Tibial nerve (tissue), 4 donors: ENCODE measurements at places on chromosomes 6 and 20.

DNA sequence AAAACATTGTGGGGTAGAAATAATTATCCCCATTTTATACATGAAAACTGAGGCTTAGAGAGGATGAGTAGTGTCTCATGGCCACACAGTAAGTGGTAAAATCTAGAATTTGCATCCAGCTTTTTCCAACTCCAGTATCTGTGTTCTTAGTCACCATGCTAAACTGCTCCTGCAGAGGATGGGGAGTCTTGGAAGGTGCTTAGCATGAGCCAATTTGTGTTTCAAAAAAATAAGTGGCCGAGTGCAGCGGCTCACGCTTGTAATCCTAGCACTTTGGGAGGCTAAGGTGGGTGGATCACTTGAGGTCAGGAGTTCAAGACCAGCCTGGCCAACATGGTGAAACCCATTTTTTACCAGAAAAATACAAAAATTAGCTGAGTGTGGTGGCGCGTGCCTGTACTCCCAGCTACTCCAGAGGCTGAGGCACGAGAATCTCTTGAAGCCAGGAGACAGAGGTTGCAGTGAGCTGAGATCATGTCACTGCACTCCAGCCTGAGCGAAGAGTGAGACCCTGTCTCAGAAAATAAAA is 2.4 kb downstream of the C6orf89 start:
- peaks cover 17% of the 10 kb centered on the region for H3K4me1 ChIP-seq
- DNase-seq, result no peak
- H3K27ac ChIP-seq, result no peak overlapping the region
- H3K27me3 ChIP-seq, result no peaks in the 10 kb centered on the region

DNA sequence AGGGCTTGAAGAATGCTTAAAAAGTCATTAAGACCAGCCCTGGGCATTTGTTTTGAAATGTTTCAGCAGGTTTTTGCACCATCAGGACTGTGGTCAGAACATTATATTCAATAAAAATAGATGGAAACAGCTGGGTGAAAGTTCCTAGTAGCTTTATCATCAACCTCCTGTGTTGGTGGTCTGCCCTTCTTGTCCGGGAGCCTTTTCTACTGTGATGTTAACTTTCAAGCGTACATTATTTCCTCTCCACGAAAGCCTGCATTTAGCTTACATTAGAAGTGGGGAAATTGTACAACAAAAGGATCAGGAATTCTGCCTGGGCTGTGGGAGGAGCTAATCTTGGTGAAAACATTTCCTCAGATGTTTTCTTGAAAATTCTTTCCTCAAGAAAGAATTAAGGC is 71.1 kb downstream of the LAMA4 start:
- peak overlapping the region; percentile 24 for H3K27ac ChIP-seq
- H3K27me3 ChIP-seq, result no peaks in the 10 kb centered on the region
- no peak for DNase-seq
- no peaks in the 10 kb centered on the region for H3K36me3 ChIP-seq

GRCh38 chr6:164906766-164907165 is 402.6 kb downstream of the C6orf118 start:
- H3K27ac ChIP-seq, result no peak overlapping the region
- no peak for DNase-seq
- H3K4me3 ChIP-seq, result no peak overlapping the region
- no peaks in the 10 kb centered on the region for H3K4me1 ChIP-seq

DNA sequence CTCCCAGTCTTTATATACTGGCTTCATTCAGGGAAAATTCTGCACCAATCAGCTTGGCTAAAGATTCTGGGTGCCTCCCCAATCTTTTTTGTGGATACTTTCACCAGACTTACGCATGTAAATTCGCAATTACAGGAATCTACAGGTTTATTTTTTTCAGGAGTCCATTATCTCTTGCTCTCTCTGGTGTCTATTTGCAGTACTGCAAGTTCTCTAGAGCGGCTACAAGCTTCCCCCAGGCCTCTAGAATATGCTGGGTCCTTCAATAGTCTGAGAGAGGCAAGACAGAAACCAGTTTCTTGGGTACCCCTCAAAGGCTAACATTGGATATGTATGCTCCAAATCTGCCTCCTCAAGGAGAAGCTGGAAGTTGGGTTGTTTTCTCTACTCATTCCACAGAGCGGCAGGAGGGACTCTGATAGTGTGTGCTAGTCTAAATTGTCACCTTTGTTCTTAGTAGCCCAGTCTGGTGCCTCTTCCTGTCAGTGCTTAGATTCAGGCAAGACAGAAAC is 58.5 kb downstream of the SUN5 start:
- H3K4me1 ChIP-seq, result no peaks in the 10 kb centered on the region
- H3K27me3 ChIP-seq, result no peaks in the 10 kb centered on the region
- DNase-seq, result no peak

DNA sequence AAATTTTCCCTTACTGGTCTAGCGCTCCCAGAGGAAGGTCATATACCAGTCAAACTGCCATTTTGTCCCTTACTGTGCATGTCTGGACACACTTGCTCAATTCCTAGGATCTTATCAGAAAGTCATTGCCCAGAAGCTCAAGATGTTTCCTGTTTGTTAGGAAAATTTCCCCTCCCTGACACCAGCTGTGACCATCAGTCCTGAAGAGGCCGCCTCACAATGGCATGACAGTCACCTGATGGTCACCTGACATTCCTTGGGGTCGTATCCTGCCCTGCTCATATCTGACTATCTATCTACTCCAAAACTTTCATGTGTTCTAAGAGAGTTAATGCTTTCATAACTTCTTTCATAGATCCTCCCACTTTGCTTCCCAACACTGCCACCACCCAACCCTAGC is 219.9 kb downstream of the OTOR start:
- no peak overlapping the region for H3K27ac ChIP-seq
- H3K4me1 ChIP-seq, result peaks cover 8% of the 10 kb centered on the region
- no peaks in the 10 kb centered on the region for H3K27me3 ChIP-seq

DNA sequence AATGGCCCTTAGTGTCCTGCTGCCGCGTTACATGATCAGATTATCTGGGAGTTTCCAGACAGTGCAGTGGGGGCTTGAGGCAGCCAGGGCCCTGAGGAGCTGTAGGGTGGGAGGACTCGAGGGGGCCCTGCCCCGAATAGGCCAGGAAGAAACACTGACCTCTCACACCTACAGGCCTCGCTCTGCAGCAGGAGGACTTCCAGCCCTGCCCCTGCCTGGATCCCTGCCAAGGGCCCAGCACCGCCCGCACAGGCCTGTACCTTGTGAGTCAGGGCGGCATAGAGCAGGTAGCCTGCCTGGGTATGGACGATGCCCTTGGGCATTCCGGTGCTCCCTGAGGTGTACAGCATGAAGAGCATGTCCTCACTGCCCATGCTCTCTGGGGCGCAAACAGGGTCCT is 30.1 kb upstream of the APMAP start:
- no peak overlapping the region for H3K27ac ChIP-seq
- H3K27me3 ChIP-seq, result no peaks in the 10 kb centered on the region
- H3K4me1 ChIP-seq, result peaks cover 10% of the 10 kb centered on the region
- no peak overlapping the region for H3K4me3 ChIP-seq

DNA sequence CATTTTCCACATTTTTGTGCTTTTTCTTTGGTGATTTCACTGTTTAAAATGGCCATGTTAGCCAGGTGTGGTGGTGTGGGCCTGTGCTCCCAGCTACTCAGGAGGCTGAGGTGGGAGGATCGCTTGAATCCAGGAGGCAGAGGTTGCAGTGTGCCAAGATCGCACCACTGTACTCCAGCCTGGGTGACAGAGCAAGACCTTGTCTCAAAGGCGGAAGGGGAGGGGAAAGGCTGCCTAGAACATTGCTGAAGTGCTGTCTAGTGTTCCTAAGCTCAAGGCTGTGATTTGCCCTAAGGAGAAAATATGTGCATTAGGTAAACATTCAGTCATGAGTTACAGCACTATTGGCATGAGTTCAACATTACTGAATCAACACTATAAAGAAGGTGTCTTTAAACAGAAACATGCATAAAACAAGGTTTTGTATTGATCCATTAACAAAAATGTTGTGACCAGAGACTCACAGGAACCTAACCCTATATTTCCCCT is 14.0 kb downstream of the ZC2HC1B start:
- no peak overlapping the region for H3K27ac ChIP-seq
- H3K4me1 ChIP-seq, result no peaks in the 10 kb centered on the region
- H3K36me3 ChIP-seq, result no peaks in the 10 kb centered on the region
- no peaks in the 10 kb centered on the region for H3K27me3 ChIP-seq
- H3K4me3 ChIP-seq, result no peak overlapping the region

DNA sequence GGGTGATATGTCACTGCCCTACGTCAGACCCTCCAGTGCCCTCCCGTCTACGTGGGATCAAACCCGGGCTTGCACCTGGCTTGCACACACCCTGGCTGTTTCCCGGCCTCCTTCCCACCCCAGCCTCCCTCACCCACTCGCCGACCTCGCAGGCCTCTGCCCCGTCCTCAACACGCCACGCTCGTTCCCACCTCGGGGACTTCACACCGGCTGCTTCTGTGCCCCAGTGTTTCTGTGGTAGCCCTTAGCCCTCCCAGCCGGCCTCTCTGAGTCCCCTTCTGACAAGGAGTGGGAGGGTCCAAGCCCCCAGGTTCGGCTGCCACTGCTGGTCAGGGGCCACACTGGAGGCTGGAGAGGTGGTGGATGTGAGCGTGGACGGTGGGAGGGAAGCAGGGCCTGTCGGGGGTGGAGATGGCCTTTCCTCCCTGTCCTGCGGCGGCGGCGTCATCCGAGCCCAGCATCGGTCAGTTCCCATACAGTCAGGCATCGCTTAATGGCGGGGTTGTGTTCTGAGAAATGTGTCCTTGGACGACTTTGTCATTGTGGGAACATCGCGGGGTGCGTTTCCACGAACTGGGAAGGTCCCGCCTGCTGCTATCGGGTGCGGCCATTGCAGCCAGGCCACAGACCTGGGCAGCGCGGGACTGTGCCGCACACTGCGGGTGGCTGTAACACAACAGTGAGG is 11.4 kb upstream of the KIF25 start:
- DNase-seq, result no peak
- no peaks in the 10 kb centered on the region for H3K27me3 ChIP-seq
- no peaks in the 10 kb centered on the region for H3K36me3 ChIP-seq
- no peak overlapping the region for H3K27ac ChIP-seq
- no peak overlapping the region for H3K4me3 ChIP-seq

- H3K27me3 ChIP-seq, result no peaks in the 10 kb centered on the region
- H3K4me1 ChIP-seq, result no peaks in the 10 kb centered on the region
- H3K27ac ChIP-seq, result no peak overlapping the region
- H3K4me3 ChIP-seq, result no peak overlapping the region
- DNase-seq, result no peak
- no peaks in the 10 kb centered on the region for H3K36me3 ChIP-seq
Observed at GRCh38 chr20:40892642-40893041, 136.0 kb upstream of the TOP1 start.
